ENCODE measurements at places on chromosomes 5 and 9. TPM values are rescaled to one million over a fixed set of nuclear protein-coding genes. Genes with fewer than 3 reads are reported as not detected.

Gene LIX1
- total RNA-seq, result not detected

DNA sequence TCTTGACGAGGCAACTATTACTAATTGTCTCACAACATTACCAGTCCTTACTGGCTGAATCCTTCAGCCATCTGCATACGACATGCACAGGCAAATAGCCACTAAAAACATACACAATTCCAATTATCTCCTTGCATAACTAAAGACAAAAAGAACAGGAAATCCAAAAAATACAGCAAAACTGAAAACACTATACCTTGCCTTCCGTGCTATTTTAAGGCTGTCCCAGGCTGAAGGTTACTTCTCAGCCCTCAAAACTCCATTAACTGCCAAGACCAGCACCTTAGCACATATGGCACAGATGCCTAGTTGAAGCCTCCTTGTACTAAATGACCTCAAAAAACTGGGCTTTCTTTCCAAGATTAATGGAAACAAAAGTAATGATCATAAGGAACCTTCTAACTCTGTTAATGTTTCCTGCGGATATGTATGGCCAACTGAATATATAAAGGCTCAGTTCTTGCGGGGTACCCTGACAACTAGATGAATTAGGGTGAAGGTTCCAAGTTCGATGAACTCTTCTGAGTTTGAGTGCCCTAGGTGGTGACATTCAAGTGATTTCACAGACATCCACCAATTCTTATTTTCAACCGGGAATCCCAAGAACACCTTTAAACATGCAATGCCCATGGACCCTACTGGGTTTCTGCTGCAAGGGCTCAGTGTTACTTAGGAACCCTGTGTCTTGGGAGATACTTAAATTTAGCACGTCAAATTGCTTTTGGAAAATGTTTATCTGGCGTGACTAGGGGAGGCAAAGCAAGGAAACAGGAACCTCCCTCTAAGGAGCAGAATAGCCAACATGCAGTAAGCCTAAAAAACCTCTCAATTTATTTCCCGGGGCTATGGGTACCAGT lies 455.3 kb downstream of the RAB3C start:
- DNase-seq, result no peak

DNA sequence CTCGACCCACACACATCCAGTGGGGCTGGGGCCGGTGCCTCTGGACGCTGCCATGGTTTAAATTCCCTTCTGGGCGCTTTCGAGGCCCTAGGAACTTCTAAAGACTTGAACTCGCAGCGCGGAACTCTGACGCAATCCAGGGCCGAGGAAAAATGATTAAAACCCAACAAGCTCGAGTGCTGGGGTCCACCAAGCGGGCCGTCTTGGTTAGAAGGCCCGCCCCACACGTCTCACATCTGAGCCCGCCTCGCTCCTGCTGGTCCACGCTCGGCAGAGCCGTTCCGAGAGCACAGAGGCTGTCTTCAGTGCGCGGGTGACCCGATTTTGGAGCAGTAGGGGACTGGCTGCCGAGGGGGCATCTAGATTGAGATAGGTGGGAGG lies 1.5 kb downstream of the CRHBP start:
- no peak for DNase-seq

DNA sequence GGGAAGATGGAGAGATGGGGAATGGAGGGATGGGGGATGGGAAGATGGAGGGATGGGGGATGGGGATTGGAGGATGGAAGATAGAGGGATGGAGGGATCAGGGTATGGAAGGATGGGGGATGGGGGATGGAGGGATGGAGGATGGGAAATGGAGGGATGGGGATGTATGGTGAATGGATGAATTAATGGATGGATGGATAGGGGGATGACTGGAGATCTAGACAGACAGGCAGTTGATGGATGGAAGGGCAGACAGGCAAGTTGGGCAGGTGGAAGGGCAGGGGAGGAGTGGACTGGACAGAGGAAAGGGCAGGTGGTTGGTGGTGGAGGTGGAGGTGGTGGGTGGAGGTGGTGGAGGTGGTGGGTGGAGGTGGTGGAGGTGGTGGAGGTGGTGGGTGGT lies 167.2 kb downstream of the C9orf50 start:
- DNase-seq, result no peak

- DNase-seq, result no peak
These were observed 13.5 kb downstream of the TMC1 start for GRCh38 chr9:72534931-72535330.

DNA sequence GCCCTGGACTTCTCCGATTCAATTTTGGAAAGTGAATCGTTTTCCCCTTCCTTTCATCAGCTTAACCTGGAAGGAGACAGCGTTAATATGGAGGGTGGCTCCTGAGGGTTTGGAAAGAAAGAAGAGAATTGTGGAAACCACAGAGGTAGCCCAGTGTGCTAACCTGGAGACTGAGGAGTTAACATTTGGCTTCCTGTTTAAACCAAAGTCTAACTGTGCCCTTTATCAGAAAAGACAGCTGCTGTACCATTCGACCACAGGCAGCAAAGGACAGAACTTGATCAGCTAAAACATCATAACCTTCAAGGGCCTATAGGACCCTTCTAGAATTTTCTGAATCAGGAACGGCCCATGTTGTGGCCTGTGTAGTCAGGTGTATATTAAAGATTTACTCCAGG lies 735 bp downstream of the IDNK start:
- DNase-seq, result no peak

DNA sequence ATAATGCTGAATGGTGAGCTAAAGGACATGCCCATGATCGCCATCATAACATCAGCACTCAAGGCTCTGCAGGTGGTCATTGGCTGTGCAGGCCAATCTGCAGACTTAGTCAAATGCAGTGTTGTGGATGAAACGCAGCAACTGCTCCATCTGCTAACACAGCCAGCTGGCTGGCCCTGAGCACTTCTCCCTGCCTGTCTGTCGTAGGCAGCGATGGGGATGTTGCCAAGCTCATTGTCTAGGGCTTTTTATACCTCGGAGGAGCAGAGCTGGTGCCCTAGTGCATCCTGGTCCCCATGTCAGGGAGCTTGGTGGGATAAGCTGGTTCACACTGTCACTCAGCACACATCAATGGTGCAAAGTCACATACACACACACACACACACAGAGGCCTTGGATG lies 189.4 kb downstream of the TENT4A start:
- no peak for DNase-seq
